ENCODE measurements at places on chromosomes 2 and 18.

- DNase-seq: peak; percentile 63
Observed at GRCh38 chr2:28193630-28194403, 198.8 kb upstream of the FOSL2 start.

- DNase-seq: no peak
Observed at GRCh38 chr2:162518894-162519293, 175.0 kb downstream of the GCA start.

- no peak for DNase-seq
Observed at GRCh38 chr2:175234153-175234552, 52.6 kb upstream of the ATP5MC3 start.

GRCh38 chr18:39425172-39425850, 1859.7 kb upstream of the CELF4 start:
- no peak for DNase-seq

DNA sequence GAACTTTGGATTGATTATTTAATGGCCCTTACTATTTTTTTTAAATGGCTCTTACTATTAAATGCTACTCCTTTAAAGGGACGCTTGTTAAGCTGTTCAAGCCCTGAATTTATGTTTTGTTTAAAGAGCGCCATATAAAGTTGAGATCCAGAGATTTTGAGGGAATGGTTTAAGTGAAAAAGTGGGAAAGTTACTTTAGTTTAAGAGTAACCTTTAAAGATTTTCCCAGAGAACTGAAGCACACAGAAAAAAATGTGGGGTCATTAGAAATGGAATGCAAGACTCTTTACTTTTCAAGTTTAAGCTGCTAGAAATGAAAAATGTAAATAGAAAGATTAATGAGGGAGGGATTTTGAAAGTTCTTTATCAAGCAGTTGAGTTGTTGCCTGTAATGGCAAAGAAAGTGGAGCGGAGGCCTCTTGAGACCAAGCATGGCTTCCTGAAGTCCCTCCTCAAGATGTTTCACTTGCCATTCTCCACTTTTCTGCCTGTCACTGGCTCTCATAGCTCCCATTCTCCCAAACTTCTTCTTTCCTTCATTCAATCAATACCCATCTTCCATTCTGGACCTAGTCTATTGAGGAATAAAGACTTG, 93.2 kb downstream of the KCNS3 start:
- no peak for DNase-seq

DNA sequence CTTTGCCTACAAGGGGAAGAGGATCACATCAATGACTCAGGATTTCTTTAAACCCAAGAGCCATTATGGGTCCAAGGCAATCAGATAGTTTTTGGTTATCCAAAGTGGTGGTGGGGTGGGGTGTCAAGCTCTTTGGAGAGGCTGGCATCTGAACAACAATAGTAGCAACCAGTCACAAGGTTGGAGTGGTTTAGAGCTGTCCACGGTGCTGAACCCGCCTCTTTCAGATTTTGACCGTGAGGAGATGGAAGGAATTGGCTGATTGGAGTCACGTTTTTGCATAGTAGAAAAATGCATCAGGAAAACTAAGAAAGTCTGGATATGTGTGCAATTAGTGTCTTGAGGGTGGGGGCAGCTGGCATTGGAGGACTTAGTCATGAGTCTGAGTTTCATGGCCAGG, 159.9 kb downstream of the LOXHD1 start:
- DNase-seq: no peak

GRCh38 chr18:57131101-57131500, 15.8 kb upstream of the BOD1L2 start:
- peak; percentile 21 for DNase-seq

- DNase-seq: no peak
Observed at GRCh38 chr2:120660771-120661459, 74.8 kb upstream of the GLI2 start.

DNA sequence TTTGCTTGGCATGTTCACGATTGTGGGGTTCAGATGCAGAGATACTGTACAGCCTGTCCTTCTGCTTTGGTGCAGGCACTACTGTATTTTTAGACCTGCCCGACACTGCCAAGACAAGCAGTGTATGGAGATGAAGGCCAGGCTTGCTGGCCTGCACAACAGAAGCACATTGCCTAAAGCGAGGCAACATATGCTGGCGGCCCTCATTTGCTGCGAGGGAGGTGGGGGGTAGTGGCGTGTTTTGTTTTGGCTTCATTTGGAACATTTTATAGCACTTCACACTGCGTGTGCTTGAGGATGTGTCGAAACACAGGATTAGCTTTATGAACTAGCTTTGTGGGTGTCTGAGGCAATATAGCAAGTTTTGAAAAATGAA, 27.0 kb downstream of the TMEM182 start:
- peak; percentile 70 for DNase-seq

DNA sequence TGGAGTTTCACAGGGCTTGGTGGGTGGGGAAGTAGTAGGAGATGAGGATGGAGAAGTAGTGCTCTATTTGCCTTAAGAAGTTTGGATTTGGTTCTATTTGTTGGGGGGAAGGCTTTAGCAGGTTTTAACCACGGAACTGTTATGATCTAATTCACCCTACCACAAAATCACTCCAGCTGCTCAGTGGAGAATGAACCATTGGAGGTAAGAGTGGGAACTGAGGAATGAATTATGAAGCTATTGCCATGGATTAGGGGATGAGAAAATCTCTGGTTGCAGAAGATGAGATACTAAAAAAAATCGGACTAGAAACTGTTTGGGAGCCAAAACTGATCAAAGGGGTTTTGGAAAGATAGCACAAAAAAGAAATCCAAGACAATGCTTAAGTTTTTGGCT, 488.9 kb downstream of the DLGAP1 start:
- no peak for DNase-seq

DNA sequence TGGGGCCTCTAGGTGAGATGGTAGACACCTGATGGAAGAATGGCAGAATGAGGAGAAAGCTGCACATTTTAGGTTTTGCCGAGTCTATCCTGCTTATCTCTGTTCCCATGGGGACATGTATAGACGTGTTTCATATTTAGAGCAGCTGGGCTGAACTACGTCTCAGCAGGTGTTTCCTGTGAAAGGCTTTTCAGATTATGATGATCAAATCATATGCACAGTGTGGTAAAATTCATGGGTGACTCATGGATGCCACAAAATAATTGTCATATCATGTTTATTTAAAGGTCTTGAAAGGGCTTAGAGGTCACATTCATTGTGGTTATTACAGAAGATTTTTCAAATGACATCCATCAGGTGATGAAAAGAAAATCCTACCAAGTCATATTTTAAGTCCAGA, 90.5 kb downstream of the ICOS start:
- no peak for DNase-seq

DNA sequence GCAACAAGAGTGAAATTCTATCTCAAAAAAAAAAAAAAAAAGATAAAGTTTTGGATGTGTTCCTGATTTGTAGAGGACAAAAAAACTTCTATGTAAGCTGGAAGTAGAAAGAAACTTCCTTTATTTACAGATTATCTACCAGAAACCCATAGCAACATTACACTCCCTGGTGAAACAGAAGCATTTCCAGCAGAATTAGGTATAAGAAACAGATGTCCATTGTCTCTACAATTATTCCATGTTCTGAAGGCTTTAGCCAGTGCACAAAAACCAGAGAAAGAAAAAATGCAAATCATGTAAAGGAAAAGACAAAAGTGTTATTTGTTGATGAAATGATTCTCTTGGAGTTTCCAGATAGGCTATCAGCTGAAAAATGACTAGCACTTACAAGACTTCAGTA, 4.9 kb downstream of the TUBB6 start:
- DNase-seq: no peak

GRCh38 chr2:240816584-240817495, 3.2 kb downstream of the KIF1A start:
- DNase-seq: no peak

DNA sequence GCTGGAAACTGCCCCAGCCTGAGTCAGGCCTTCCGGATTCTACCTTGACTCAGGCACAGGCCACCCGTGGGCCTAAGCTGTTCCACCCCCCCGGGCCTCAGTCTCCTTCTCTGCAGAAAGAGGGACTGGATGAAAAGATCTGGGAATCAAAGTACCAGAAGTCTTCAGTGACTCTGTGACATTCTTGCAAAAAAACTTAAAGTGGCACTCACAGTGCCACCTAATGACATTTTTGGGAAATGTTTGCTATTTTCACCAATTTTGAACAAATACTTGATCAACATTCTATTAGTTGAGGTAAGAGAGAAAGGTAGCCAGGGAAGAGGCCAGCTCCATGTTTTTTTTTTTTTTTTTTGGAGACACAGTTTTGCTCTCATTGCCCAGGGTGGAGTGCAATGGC, 48.3 kb upstream of the ACAA2 start:
- no peak for DNase-seq

GRCh38 chr2:113157897-113158753, 15.6 kb upstream of the PSD4 start:
- no peak for DNase-seq

- DNase-seq: no peak
Observed at GRCh38 chr18:80178935-80179818, 68.1 kb downstream of the PARD6G start.

DNA sequence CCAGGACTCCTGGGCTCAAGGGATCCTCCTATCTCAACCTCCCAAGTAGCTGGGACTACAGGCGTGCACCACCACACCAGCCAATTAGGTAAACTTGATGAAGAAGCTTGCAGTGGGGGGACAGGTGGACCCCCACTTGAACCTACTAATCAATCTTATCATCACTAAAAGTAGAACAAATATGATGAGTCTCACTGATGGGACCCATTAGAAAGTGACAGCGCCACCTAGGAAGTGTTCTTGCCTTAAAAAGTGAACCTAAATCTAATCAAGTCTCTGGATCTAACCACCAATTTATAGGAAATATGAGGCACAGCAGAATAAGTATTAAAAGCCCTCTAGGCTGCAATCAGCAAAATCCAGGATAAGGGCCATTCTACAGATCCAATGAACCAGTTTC, 79.2 kb downstream of the BIN1 start:
- DNase-seq: no peak

- DNase-seq: no peak
Observed at GRCh38 chr2:232977438-232977971, 35.6 kb downstream of the NGEF start.

DNA sequence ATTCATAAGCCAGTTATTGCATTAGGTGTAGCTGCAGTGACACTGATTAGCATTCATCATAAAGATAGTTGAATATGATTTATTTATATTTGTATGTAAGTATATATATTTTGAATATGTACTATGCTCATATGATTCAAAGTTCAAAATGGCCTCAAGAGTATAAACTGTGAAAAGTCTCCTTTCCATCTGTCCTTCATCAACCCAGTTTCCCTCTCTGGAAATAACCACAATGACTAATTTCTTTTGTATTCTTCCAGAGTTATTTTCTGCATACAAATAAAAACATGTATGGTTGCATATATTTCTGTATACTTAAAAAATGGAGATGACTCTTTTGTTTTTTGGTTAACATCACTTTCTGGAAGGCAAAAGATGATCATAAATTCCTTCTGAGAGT, 95.2 kb downstream of the CAMKMT start:
- DNase-seq: no peak

GRCh38 chr2:136331226-136331625, 213.3 kb upstream of the CXCR4 start:
- DNase-seq: no peak

DNA sequence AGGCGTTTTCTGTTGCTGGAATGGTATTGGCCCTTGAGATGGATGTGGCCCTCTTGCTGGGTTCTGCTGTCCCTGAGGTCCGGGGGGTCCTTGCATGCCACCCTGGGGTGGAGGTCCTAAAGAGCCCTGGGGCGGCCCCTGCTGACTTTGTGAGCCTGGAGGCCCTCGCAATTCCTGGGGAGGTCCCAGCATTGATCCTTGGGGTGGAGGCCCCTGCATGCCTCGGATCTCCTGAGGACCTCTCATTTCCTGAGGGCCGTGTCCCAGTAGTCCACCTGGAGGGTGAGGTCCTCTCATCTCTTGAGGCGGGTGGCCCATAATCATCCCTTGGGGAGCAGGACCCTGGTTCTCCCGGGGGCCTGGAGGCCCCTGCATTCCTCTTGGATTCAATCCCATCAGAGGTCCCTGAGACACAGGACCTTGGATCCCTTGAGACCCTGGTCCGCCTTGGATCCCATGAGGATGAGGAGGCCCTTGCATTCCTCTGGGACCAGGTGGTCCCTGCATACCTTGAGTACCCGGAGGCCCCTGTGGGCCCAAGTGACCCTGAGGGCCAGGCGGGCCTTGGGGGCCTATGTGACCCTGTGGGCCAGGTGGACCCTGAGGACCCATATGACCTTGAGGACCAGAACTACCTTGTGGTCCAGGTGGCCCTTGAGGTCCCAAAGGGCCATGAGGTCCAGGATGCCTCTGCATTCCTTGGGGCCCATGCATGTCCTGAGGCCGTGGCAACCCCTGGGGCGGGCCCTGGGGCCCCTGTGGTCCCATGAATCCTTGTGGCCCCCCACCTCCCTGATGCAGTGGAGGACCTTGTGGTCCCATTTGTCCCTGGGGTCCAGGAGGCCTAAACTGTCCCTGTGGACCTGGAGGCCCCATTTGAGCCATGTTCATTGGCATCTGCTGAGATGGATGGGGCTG, 18.3 kb downstream of the SFT2D3 start:
- no peak for DNase-seq

DNA sequence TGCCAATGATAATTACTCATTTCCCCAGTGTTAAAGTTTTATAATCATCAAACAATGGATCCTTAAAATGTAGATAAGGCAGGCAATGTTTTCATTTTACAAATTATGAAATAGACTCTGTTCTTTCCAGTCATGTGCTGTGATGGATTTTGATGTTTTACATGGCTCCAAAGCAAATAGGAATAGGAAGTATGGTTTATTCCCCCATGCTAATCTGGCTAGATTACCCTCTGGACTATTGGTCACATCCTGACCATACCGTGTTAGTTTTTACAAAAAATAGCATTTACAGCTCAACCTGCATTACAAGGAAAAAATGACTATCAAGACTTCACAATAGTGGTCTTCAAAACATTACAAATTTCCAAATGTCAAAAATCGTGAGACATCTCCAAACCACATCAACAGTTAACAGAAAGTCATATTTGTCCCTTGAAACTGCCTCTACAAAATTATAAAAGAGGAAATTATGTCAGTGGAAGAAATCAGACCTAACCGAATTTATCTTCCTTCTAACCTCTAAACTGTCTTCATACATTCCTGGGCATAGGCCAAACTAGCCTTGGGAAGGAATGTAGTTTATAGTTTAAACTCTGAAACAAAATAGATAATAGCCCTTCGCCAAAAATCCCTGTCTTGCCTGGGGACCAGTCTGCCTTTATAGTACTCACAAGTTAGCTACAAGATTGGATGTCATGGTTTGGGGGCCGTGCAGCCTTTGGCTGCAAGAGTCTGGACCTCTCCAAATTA, 1941.2 kb upstream of the CELF4 start:
- no peak for DNase-seq

DNA sequence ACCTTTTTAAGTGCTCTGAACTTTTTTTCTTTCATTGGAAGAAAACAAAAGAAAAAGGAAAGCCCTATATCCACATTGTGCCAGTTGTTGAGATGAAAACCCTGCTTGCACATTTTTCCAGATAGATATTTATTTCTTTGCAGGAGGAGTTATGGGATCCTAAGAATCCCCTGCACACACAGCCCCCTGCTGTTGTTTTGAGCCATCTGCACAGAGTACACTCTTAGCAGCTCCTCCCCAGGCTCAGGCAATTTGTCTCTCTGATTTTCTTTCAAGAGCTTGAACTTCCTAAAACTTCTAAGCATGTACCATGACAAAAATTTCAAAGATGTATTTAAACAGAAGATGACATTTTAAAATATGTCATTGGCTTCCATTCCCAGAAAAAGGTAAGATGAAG, 436.9 kb downstream of the METTL4 start:
- DNase-seq: no peak

GRCh38 chr2:224601923-224602322, 16.8 kb upstream of the CUL3 start:
- DNase-seq: no peak

All from NCI-H446 treated with DMSO at 0.1 percent for 48 hours (cell line).